Activated CD4-positive, alpha-beta T cell treated with anti-CD3 and anti-CD28 coated beads, Interleukin-2, amount 50 U/mL, for 1 hour (primary cell): ENCODE measurements at places on chromosomes 5 and 9.

DNA sequence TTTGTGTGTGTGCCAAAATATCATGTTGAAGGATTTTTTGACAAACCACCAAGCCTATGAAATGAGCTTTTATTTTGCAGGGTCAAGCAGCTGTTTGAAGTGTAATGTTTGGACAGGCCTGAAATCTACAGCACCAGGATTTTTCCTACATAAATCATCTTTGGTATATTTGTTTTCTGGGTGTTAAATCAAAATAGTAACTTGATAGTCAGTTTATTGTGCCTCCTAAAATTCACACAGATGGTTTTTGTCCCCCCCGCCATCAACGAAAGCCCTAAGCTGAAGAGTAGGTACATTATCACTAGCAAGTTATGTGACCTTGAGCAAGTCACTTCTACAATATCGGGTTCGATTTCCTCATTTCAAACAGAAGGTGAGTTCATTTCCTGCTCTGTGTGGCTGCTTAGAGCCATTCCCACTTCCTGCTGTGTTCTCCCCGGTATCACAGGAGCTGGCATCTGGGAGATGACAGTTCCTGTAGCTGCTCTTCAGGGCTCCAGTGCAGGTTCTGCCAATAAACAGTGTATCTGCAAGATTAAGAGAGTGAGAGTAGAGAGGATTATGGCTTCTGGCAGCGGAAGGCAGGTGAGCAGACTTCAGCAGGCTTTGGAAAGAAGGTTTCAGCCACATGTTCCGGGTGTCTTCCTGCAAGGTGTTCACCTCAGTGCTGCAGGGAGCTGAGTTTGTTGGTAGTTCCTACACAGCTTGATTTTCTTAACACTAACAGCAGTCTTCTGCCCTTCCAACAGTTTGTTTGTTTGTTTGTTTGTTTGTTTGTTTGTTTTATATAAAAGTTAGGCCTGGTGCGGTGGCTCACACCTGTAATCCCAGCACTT, 48.4 kb upstream of the GNE start:
- no peak for DNase-seq

DNA sequence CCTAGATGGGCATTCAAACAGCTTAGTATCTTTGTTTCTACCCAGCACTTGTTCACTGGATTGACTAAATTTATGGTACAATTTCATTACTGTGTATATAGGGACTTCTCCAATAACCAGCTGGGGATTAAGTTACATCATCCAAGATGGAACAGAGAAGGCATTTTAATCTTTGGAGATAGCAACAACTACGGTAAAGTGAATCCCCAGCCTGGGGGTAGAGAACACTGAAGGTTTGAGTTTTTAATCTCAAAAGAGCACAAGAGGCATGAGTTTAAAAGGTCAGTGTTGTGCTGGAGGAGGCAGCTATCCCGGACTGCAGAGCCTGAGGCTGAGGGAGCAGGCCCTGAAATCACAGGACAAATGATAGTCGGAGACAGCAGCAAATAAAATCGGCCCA, 28.6 kb downstream of the DDX31 start:
- no peak for DNase-seq

GRCh38 chr5:15852949-15853348, 326.6 kb downstream of the MARCHF11 start:
- no peak for DNase-seq

DNA sequence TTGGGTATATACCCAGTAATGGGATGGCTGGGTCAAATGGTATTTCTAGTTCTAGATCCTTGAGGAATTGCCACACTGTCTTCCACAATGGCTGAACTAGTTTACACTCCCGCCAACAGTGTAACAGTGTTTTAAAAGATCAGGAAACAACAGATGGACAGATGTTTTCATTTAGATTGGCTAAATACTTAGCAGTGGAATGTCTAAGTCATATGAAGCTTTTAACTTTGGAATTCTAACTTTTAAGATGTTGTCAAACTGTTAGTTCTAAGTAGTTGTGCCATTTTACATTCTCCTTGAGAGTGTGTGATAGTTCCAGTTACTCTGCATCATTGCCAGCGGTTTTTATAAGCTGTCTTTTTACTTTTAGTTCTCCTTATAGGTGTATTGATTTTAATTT, 688.8 kb downstream of the SEMA5A start:
- DNase-seq, result no peak

DNA sequence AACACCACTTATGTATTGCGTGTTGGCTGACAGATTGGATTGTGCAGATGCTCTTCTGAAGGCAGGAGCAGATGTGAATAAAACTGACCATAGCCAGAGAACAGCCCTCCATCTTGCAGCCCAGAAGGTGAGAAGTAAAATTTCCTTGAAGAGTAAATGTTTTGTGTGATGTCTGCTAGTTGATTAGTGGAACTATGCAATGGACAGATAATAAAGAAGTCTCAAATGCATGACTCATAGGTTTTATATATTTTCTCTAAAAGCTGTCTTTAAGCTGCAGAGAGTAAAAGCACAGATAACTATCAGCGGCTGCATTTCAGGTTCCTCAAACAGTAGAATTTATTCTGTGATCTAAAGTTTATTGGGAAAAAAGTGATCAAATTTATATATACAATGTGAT, 27.4 kb downstream of the INVS start:
- DNase-seq, result no peak

- DNase-seq, result no peak
These were observed 97.8 kb downstream of the C9orf152 start for GRCh38 chr9:110110154-110110553.

- no peak for DNase-seq
These were observed 46.7 kb downstream of the TRIP13 start for GRCh38 chr5:939368-939767.

DNA sequence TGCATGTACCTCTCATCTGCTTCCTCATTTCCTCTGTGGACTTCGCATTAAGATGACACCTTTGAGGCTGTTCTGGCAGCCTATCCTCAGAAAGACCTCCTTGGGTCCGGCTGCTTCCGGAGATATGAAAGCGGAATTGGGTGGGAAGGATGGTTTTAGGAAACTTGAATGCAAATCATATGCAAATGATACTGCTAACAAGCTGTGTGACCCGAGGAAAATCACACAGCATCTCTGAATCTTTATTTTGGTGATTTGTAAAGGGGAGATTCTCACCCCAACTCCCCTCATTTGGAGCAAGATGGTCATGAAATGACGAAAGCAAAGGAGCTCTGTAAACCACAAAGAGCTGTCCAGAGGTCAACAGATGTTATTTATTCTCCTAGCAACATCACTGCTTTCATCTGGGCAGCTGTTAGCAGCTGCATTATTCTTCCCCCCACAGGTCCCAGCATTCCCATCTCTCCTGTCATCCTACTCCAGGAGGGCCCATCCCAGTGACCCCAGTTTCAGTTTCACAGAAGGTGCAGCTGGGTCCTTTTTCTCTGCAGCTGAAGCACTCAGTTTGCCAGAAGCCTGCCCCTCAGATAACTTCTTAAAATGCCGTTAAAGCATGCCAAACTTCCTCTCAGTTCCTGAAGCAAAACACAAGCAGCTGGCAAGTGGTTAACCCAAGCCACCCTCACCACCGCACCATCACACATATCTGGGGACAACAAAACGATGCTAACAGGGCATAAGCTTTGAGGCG, 269.5 kb downstream of the SEC61B start:
- no peak for DNase-seq
